ENCODE measurements at places on chromosomes 5 and 9.
A peak's percentile ranks its signal among the peaks of the same experiment; 100 is the strongest.

- no peak for DNase-seq
Observed at GRCh38 chr5:130102375-130102774, 198.1 kb downstream of the CHSY3 start.

DNA sequence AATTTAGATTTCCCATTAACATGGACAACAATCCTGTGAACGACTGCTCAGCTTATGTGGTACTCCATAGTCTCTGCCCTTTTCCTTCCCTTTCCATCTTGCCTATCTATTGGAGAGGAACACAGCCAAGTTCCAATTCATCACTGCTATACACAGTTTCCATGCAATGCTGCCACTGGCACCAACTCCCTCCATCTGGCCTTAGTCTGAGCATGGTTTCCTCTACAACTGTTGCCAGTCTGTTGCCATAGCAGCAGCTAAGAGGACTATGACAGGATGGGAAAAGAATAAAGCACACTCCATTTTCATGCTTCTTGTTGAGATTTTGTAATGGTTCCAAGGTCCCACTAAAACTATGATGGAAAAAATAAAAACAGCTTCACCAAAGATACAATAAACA is 189.0 kb downstream of the HCN1 start:
- DNase-seq, result peak; percentile 57

DNA sequence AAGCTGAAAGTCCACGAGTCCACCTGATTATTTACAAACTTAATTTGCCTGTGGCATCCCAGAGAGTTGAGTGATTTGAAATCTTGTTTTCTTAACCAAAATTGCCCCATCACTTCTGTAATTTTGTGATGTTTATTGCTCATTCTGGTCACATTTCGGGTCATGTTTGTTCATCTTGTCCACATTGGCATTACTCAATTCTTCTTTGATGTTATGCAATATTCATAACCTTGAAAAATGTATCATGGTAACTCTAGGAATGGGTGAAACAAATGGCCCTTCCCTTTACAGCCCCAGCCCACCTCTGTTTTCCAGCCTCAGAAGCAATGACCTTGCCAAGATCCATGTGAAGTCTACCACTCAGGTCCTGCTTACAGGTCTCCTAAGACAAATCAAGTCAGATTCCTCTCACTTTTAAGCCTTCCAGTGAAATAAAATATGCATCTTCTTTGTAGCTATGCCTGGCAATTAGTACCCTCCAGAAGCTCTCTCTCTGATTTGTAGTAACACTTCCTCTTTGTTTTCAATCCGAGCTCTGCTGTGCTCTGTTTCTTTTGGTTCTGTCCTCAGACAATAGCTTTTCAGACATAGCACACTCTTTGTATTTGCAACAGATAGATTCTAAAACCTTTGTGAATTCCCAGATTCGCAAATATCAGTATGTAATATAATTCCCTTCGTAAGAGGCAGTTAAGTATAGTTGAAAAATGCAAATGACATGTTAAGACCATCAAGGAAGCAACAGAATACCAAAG is 330.3 kb upstream of the IRX1 start:
- DNase-seq, result no peak

GRCh38 chr9:120384925-120385272 is 195.1 kb downstream of the CDK5RAP2 start:
- DNase-seq, result no peak

GRCh38 chr5:32392039-32392438 is 52.5 kb downstream of the ZFR start:
- no peak for DNase-seq

DNA sequence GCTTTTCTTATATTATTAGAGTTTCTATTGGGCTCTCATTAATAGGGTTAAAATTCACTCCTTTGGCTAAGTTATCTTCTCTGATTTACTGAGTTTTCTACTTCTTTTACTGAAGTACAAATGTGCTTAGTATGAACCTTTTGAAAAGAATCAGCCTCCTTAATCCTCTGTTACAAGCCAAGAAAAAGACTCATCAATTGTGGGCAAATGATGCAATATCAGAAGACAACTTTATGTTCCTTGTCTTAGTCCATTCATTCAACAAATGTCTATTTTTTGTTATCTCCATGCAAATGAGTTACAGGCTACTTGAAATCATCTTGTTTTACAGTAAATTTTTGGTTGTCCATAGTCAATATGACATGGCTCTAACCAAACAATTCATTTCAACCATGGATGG is 40.3 kb downstream of the SNCAIP start:
- no peak for DNase-seq

GRCh38 chr9:87862536-87863268 is 20.0 kb upstream of the SPATA31E1 start:
- no peak for DNase-seq

DNA sequence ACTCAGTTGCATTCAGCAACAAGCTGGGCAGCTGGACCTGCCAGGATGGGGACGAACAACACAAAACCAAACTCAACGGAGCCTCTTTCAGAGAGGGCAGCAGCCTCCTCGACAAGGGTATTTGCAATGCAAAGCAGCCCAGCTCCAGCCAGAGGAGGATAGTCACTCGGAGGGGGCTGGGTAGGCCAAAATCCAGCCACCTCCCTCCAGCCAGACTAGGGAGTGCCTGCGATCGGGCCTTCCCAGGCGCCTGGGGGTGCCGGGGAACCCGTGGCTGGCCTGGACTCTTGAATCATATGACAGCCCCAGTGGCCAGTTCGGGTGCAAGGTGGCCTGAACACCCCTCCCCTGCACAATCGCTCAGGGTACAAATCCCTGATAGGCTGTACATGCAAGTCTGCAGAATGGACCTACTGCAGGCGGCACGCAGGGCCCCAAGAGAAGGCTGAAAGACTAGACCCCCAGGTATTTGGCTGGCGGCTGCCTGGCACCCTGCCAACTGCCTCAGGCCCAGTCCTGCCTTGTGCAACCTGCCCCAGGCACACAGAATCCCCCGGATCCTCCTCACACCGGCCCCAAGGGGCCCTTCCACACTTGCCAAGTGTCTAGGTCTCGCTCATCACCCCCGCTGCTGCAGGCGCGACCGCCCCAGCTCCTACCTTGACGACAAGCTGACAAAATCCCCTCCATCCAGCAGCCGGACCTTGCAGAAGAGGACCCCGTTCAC is 1.3 kb downstream of the EEIG1 start:
- DNase-seq, result peak; percentile 47

DNA sequence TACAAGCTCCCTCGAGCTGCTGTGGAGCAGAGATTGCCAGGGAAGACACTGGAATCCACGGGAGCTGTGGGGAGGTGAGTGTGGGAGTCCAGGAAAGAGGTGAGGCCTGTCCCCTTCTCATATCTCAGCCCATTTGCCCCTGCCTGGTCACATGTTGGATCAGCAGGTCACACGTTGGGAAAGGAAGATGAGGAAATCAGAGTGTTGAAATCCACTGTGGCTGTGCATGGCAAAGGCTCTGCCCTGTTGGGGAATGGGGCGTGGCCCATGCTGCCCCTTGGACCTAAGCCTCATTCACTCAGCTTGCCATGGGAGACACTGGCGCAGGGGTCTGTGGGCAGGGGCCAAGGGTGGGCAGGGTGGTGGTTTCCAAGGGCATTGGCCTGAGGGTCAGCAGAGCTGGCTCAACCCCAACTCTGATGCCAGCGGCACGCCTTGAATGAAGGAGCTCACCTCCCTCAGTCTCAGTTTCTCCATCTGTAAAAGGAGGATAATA is 85.4 kb upstream of the CPEB4 start:
- DNase-seq, result no peak

DNA sequence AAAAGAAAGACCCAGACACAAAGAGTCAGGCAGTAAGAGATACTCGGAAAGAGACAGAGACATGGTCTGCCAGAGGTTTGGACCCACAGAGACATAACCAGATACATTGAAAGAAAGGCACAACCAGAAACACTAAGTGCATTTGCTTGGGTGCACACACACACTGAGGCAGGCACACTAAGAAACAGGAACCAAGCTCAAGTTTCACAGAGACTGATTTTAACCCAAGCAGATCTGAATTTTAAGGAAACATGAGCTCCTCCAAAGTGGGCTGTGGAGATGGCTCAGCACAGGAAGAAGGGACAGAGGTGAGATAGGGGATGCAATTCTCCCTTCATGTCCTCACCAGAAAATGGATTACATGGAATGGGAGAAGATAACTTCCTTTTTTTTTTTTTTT is 9.5 kb downstream of the AQP3 start:
- DNase-seq, result no peak

DNA sequence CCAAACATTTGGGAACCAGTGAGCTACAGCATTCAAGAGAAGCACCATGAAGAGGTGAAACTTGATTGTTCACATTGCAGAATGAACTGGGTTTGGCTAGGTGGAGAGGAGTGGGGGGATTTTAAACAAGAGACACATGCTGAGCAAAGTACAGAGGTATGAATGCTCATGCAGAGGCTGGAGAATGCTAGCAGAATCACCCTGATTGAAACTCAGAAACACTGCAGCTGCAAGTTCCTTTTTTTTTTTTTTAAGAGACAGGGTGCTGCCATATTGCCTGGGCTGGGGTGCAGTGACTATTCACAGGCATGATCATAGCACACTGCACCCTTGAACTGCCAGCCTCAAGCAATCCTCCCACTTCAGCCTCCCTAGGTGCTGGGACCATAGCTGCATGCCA is 35.1 kb downstream of the DENND1A start:
- no peak for DNase-seq

GRCh38 chr5:16756692-16757091 is 139.9 kb upstream of the RETREG1 start:
- no peak for DNase-seq

DNA sequence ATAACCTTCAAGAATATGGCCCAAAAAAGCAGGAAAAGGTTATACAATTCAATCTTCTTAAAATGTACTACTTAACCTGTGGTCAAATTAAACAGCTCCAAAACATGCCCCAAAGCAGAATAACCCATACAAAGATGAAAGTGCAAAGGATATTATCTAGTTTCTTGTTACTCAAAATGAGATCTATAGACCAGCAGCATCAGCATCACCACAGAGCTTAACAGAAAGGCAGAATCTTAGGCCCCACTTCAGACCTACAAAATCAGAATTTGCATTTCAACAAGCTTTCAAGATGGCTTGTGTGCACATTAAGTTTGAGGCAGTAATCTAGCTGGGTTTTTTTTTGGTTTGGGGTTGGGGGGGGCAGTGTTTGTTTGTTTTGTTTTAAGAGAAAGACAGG is 54.0 kb downstream of the SCAI start:
- no peak for DNase-seq

DNA sequence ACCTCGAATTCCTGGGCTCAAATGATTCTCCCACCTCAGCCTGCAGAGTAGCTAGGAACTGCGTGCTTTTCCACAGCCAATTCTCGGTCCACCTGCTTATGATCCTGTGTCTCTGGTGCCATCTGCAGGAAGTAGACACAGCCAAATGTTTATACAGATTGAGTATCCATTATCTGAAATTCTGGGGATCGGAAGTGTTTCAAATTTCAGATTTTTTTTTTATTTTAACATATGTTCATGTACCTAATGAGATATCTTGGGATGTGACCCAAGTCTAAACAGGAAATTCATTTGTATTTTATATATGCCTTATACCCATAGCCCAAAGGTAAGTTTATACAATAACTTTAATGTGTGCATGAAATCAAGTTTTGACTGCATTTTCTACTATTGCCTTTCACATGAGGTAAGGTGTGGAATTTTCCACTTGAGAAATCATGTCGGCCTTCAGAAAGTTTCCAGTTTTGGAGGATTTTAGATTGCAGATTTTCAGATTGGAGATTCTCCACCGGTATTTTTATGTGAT is 89.5 kb downstream of the ESM1 start:
- peak; percentile 30 for DNase-seq

DNA sequence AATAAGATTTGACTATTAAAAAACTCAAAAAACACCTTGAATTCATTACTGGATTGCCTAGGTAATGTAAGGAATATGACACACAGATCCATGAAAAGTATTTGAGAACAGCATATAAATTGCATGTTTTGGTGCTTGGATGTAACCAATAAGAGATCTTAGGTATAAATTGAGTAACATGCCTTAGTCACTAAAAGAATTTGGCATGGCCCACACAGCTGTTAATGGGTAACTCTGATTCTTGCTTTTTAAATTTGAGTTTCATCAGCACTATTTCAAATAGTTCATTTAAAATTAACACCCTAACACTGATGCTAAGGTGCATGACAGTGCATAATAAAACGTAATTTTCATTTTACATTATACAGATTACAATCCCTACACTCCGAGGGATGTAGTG is 779.3 kb upstream of the WWC1 start:
- DNase-seq, result no peak

- DNase-seq, result no peak
Observed at GRCh38 chr5:58731641-58732040, 148.8 kb downstream of the RAB3C start.

DNA sequence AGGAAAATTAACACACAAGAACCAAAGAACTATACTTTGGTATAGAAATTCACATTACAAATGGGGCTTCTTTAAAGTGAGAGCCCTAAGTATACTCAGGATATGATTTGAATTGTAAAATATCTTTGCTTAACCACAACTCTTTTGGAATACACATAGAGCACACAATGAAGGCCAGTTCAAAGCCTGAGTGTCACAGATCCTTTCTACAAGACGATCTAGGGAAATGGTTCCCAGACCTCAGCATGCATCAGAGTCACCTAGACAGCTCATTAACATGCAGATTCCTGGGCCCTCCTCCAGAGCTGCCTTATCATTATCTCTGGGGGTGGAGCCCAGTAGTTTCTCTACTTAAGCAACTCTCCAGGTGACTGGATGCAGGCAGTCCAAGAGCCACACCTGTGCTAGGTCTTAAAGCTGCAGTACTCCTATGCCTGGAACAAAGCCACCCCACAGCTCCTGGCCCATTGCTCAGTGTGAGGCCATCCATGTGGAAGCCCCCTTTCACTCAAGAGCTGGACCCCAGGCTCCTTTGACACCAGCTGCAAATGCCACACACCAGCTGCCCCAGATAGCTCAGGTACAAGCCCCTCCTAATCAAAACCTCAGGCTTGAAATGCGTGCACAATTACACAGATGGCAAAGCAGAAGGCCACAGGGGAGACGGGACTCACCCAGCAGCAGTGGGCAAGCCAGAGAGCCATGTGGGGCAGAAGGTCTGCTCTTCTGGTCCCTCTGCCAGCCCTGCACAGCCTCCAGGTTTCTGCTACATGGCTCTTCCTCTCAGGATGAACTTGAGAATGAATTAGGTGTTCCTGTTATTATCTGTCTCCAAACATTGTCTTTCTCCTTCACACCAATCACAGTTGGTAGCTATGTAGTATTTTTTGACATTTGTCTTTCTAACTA is 106.1 kb downstream of the SH3TC2 start:
- no peak for DNase-seq

DNA sequence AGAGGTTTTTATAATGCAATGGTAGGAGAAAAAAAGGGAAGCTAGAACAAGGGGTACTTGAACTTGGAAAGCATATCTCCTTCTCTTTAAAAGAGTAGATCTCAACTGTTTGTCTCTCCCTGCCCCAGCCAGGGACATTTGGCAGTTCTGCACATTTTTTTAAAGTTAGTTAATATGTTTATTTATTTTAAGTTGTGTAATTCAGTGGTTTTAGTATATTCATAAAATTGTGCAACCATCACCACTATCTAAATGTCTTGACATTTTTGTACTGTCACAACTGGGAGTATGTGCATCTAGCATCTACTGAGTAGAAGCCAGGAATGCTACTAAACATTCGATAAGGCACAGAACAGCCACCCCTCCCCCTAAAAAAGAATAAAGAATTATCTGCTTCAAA is 103.5 kb upstream of the DPYSL3 start:
- DNase-seq, result no peak

- no peak for DNase-seq
Observed at GRCh38 chr5:71790433-71790832, 71.4 kb downstream of the CARTPT start.

- DNase-seq, result no peak
Observed at GRCh38 chr5:141709699-141710267, 27.8 kb upstream of the ARAP3 start.

- no peak for DNase-seq
Observed at GRCh38 chr9:127667127-127667844, 39.5 kb upstream of the CFAP157 start.

GRCh38 chr5:106680330-106680729 is 990.4 kb downstream of the EFNA5 start:
- DNase-seq, result no peak

Measured in glutamatergic neuron (in vitro differentiated cells).